Hypothalamus (tissue), 51 donors: ENCODE measurements at places on chromosomes 5 and 9.
A peak's percentile ranks its signal among the peaks of the same experiment; 100 is the strongest.

- peak; percentile 25 for DNase-seq
Observed at GRCh38 chr5:178346607-178347334, 114.2 kb upstream of the PHYKPL start.

- DNase-seq, result peak; percentile 33
Observed at GRCh38 chr9:126844085-126844484, 16.4 kb upstream of the ZBTB34 start.

- no peak for DNase-seq
Observed at GRCh38 chr5:1656271-1656975, 132.7 kb upstream of the LPCAT1 start.

DNA sequence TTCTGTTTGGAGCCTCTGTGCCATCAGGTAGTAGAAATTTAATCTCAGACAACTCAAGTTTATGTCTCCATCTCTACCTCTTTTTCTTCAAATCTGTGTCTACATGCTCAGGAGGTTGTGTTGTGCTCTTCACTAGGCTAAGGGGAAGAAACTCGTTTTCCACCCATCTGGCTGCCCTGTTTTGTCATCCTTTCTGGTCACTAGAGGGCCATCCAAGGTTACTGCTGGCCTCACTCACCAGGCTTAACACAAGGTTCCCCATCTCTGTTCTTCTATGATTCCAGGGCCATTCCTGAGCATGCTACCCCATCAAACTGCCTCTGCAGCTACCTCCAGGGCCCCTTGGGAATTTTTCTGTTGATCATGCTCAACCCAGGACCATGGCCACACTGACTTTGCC is 213.3 kb upstream of the FBXL7 start:
- no peak for DNase-seq

DNA sequence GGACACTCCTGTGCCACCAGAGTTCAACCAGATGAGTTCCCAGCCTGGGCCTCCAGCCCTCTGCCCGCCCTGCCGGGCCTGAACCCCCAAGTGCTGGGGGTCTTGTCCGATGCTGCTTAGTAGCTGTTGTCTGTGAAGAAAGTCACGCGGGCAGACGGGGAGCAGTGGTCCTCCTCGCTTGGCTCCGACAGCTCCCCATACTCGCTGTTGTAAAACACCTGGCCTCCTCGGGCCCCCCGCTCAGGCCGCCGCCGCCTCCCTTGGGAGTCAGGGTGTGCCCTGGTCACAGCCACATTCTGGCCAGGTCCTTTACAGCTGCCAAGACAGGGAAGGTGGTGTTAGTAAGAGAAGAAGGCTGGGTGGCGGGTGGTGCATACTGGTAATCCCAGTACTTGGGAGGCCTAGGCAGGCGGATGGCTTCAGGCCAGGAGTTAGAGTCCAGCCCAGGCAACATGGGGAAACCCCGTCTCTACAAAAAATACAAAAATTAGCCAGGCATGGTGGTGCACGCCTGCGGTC is 11.8 kb upstream of the SCGB3A1 start:
- no peak for DNase-seq

DNA sequence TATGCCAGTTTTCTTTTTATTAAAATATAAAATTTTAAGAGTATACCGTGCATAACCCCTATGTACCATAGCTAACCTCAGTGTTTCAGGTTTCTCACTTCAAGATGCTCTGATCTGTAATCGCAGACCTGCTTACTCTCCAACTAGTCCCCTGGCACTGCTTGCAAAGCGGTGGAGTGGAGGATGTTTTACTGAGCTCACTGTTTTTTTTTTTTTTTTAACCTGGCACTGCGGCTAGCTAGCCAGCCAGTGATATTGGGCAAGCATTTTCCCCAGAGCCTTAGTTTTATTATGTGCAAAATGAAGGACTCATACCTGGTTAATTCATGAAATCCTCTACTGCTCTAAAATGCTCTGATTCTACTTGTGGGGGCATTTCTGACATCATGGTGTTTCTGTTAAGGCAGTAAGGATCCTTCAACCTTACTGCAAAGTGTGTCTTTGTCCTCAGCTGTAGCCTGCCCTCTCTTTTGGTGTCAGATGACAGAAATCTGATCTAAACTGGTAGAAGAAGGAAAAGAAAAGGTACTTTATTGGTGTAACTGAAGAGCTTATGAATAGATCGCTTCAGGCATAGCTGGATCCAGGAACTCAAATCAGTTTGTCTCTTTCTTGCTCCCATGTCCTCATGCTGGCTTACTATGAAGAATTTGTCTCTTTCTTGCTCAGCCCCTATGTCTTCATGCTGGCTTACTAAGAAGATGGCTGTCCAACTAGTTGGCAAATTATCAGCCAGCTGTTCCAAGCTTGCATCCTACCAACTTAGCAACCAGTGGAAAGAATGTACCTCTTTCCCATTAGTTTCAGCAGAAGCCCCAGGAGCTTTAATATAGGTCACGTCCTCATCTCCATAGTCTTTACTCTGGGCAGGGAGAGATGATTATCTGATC is 59.8 kb downstream of the DOCK2 start:
- no peak for DNase-seq

DNA sequence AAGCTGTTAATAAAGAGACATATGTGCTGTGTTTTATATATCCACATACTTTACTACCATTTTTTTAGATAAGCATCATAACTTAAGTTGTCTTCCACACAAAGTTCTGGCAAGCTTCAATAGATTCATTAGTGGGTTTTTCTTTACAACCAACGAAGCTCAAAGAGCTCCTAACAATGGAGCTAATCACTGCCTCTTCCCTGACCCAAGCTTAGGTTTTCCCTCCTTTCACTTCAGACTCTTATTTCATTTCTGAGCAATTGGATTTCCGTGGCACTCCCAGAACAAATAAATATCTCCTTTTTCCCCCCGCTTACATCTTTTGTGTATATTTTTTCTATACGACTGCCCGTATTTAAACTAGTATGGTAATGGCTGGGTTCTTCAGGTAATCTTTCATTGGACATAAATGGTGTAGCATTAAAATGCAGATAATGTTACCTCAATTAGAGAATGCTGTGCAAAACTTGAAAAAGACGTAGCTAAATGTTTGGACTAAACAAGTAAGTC is 275.5 kb upstream of the TMEM161B start:
- no peak for DNase-seq

DNA sequence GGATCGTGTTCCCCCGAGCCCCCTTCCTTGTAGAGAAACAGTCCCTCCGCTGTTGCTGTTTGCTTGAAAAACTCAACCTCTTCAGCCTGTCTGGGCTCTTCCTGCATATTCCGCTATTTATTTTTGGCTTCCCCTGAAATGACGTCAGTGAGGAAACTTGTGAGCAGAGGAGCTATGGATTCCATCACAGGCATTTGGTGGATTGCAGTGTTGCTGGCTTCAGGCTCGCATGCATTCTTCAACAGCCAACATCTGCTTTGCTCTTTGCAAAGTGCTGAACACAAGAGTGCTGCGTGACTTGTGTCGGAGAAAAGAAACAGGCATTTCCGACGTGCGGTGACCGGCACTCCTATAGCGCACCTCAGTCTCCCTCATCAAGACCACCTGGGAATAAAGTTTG is 232.7 kb downstream of the RFK start:
- no peak for DNase-seq

DNA sequence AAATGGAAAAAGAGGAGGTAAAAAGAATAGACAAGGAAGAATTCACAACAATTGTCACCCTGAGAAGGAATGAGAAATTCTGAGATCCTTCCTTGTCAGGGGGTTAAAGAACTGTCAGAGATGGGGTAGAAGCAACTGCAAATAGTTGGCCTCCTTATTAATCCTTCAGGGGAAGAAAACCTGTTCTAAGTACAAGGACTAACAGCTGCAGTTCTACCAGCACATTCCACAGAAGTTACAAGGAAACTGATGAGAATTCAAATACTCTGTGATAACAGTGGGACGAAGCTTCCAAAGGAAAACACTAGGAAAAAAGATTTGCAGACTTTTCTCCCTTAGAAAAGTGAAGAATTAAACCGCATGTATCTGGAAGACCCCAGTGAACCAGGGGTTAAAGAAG is 93.7 kb downstream of the OR2K2 start:
- DNase-seq, result no peak

DNA sequence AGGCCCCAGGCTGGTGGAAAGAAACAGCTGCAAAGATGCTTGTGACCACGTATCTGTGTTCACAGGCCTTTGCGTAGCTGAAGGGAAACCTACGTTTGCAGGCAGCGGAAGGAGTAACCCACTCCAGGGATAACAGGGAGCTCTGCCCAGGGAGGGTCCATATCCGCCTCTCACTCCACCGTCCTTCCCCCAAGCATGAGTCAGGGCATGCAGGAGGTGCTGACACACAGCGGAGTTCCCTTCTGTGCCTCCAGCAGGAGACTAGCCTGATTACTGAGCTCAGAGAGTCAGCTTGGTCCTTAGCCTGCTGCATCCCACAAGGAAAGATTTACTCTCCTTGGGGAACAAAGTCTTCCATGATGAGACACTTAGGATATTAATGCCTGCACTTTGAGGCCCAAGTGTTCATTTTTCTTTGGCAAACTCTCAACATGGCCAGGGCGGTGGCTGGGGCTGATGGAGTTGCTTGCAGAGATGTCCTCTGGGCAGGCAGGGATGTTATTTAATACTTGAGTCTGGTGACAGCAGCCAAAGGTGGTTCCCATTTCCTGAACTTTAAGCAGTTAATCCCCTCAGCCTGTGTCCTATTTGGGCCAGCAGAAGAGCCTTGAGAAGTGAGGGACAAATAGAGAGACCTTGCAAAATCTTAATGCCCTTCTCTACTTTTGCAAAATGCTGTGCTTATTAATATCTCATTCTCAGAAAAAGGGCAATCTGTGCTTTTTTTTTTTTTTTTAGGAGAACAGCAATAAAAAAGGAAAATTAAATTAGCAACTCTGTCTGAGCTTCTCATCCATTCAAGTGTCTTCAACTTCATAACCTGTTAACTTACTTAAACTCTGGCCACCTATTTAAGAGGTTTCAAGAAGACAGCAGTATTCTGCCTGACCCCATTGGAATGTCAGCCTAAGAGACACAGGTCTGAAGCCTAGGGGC is 222.1 kb downstream of the HSPA4 start:
- peak; percentile 26 for DNase-seq

- no peak for DNase-seq
Observed at GRCh38 chr5:145554399-145554798, 280.7 kb downstream of the PRELID2 start.

DNA sequence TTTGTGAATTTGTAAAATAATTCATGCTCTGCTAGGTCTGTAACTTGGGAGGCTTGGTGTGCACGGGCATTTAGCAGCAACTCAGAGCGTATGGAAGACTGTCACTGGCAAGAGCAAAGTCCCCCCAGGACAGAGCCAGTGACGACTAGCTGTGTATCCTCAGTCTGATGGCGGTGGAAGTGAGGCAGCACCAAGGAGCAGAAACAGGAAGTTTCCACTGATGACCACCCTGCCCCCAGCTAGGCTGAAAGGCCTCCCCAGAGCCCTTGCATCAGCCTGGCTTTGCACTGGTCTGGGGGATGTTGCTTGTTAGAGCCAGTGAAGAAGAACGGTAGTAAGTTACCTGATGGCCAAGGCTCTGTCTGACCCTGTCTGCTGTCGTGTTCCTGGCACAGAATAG is 66.8 kb upstream of the ABL1 start:
- no peak for DNase-seq

DNA sequence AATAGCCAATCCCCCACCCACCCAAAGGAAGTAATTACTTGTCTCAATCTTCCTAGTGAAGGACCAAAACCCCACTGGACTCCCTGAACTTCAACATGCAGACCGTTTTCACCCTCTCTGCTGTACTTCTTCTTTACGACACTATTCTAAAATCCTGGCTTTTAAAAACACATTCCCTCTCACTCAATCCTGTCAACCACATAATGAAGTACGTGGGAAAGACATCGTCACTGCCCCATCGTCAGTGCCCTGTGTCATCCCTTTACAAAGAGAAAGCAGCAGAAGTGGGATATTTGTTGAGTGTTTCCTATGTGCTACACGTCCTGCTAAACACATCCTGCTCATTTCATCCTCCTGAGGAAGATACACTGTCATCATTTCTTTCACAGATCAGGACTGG is 54.2 kb downstream of the MAPKAP1 start:
- DNase-seq, result no peak

GRCh38 chr5:139788294-139788910 is 7.2 kb upstream of the PSD2 start:
- peak; percentile 82 for DNase-seq

DNA sequence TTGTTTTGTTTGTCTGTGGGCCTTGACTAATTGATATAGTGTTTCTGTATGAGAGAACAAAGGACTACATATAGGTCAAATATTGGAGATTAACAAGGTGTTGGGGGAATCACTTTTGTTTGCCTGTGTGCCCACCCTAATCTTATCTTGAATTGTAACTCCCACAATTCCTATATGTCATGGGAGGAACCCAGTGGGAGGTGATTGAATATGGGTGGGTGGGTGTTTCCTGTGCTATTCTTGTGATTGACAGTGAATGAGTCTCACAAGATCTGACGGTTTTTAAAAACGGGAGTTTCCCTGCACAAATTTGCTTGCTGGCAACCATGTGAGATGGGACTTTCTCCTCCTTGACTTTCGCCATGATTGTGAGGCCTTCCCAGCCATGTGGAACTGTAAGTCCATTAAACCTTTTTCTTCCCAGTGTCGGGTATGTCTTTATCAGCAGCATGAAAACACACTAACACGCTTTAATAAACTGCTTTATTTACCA is 64.9 kb upstream of the HSPB3 start:
- DNase-seq, result no peak

GRCh38 chr5:160703547-160704189 is 148.3 kb downstream of the ATP10B start:
- DNase-seq, result no peak

GRCh38 chr5:149141957-149142851 is 911 bp downstream of the ABLIM3 start:
- peak; percentile 57 for DNase-seq

- no peak for DNase-seq
Observed at GRCh38 chr5:181107699-181108098, 23.3 kb downstream of the OR2V1 start.

DNA sequence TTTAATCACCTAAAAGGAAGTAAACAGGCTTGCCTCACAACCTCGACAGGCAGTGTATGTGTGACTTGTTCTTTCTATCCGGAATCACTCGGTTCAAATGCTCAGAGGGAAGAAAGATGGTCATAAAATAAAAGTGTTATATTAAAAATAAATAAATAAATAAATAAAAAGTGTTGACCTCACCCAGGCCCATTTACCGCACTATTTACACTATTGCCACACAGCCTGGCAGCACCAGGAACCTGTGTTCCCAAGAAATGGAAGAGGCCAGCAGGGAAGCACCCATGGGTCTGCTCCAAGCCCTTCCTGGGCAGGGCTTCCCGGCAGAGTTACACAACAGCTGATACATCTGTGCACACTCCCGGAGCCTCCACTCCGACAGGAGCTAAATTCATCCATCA is 127.9 kb downstream of the EFNA5 start:
- no peak for DNase-seq

GRCh38 chr5:95272316-95272929 is 12.5 kb downstream of the MCTP1 start:
- no peak for DNase-seq
